ENCODE measurements at places on chromosomes 12 and 14.

DNA sequence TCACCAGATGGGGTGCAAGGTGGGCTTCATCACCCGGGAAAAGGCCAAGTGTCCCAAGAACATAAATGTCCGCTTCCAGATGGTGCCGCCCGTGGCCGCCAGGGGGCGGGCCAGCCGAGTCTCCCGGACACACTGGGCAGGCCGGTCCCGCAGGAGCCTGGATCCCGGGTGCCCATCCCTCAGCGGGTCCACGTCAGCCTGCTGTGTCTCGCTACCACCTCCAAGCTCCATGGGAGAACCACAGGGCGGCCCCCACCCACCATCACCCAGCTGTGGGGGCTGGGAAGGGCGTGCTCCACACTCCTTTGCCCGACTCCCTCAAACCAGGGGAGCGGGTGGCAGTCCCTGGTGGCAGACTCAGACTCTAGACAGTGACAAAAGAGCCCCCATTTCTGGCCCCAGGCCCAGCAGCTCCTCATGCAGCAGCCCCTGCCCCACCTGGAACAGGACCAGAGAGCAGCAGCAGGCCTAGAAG lies 22.0 kb upstream of the NUDT14 start:
- DNase-seq = peak; percentile 82

- no peak for DNase-seq
Measured at GRCh38 chr14:34426313-34427295, 35.4 kb downstream of the SPTSSA start.

GRCh38 chr12:19778797-19779196 lies 339.5 kb downstream of the AEBP2 start:
- DNase-seq = no peak

- DNase-seq = no peak
Measured at GRCh38 chr14:101103321-101103901, 199.9 kb upstream of the RTL1 start.

DNA sequence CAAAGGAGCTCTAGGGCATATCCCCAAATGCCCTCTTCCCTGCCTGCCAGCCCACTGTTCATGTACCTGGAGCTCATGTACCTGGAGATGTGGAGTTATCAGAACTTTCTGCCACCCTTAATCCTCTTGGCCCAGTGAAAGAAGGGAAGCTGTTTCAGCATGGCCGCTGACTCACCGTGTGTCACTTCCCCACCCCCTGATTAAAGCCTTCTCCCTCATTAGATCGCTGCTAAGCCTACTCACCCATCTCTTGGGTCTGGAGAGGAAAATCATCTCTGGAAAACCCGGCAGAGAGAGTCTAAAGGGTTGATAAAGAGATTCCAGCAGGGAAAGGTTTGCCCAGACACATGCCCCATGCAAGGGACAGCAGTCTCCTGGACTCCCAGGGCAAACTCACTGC lies 4.5 kb upstream of the LTBP2 start:
- no peak for DNase-seq

GRCh38 chr12:53780323-53780722 lies 28.5 kb upstream of the CISTR start:
- DNase-seq = no peak

DNA sequence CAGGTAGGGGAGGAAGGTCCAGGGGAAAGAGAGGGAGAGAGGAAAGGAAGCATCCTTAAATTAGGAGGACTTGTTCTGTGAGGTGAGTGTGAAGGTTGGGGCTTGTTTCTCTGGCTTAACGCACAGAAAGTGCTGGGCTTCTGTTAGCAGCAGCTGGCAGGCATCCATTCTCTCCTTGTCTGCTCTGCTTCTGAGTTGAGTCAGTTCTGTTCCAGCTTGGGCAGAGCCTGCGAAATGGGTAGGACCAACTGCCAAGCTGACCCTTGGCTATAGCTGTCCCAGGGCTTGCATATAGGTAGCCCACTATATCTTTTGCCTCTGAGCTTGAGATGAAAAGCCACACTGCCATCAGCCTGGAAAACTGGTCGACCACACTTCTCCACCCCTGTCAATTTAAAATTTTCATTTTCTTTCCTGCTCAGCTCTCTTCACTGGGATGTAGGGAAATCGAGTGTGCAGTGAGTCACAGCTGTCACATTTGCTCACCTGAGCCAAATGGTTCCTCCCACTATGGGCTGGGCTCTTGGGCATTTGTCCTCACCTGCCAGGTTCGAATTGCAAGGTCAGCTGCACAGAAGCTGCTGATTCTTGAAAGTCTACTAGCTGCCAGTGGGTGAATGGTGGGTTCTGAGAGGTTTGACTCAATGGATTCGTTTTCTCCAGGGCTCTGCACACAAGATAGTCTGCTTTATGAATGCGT lies 256.4 kb upstream of the PWP1 start:
- DNase-seq = no peak

GRCh38 chr14:31232081-31232480 lies 24.5 kb upstream of the HECTD1 start:
- no peak for DNase-seq

DNA sequence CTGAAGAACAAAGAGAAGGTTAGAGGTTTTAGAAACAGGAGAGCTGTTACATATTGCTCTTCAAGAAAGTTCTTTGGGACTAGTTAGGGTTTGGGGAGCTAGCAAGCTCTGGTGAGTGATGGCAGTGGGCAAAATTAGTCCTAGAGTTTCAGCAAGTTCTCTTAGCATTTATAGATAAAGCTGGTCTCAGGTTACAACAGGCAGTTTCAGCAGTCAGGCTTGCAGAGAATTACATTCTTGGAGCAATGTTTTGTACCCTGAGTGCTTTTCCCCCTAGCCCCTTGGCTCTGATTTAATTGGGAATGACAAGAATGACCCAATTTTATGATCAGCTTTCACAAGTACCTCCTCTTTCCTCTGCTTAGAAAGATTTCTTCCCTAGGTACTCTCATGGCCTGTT lies 21.4 kb upstream of the EID3 start:
- DNase-seq = no peak

DNA sequence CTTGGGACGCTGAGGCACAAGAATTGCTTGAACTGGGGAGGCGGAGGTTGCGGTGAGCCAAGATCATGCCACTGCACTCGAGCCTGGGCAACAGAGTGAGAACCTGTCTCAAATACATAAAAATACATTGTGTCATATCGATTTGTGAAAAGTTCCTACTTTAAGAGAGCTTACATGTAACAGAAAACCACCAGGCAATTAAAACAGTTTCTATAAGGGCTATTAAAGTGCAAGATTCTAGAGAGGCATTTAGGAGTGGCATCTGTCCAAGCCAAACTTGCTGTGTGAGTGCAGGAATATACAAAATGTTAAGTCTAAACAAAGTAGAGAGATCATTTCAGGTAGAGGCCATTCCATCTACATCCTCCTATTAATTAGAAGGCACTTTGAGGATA lies 1.7 kb upstream of the NEK9 start:
- no peak for DNase-seq

GRCh38 chr12:94650143-94651056 lies at the start of gene TMCC3:
TMCC3 (minus strand) TSS chr12:94650557; CDS start chr12:94650430, 127 bp downstream.
- DNase-seq = peak; percentile 66

GRCh38 chr14:103890052-103890371 lies 38.2 kb upstream of the TDRD9 start:
- no peak for DNase-seq

DNA sequence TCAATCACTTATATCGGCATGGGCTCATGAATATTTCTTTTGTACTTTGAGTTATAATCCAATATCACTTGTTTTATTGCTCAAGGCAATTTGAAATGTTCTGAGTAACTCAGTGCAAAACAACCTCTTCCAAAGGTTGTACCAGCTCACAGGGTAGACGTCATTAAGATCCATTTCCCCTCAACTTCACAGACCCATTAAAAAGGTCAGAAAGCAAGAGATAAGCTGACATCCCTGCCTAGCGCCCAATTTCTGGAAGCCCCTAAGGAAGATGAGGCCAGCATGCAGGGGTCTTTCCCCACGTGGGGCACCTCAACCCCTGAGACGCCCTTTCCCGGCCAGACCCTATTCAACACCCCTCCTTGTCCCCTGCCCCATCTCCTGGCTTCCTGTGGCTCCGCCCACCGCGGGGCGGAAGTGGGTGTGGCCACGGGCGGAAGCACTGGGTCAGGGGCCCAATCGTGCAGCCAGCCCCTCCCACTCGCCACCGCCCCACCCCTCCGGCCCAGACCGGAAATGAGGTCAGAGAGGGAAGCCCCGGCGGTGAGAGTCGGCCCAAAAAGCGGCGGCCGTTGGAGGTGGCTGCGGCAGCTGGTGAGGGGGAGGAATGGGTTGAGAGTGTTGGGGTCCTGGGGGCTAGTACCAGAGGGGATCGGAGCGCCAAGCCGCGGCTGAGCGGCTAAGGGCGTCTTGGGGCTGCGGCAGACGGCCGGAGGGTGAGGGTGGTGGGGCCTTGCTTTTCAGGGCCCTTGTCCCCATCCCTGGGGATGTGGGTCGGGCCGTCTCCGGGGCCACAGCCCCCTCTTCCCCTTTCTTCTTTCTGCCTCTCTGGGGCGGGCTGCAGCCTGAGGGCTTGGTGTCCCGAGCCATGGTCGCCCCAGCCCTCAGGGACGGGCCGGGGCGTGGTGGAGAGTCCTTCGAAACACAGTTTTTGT lies at the start of gene GPATCH2L:
GPATCH2L (plus strand) TSS at position 525 of the 935 bp plus-strand sequence. CDS start 2,442 bp downstream, outside the sequence.
- peak; percentile 96 for DNase-seq

DNA sequence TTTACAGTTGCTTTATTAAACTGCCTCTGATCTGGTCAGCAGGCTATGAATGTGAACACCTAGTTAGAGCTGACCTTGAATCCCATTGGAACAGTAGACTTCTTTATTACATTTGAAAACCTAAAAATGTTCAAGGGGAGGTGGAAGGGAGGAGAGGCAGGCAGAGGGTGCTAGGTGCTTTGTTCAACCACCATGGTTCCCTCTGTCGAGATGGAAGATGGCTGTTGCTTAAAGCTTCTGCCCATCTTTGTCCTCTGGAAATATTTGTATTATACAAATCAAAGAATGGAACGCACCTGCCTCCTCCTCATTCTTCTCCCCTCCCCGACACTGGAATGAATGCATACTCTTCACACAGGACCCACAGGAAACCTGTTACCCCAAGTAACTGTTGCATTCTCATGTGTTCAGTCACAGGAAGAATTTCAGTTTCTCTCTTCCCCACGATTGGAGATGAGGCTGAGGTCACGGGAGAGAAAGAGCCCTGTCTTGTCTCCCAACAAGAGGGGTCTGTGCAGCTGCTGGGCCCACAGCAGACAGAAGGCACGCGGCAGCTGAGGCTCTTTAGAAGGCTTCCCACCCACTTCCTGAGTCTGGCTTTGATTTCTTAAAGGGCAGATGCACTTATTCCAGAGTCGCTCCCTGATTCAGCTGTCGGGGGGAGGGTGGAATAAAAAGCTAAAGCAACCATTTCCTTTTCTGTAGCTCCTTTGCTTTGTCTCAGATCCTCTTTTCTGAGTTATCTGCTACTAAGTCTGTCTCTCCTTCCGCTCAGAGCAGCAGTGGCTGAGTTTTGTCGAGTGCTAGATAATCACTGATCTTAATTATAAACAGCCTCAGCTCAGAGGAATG lies 217.9 kb upstream of the BTG1 start:
- DNase-seq = peak; percentile 2

DNA sequence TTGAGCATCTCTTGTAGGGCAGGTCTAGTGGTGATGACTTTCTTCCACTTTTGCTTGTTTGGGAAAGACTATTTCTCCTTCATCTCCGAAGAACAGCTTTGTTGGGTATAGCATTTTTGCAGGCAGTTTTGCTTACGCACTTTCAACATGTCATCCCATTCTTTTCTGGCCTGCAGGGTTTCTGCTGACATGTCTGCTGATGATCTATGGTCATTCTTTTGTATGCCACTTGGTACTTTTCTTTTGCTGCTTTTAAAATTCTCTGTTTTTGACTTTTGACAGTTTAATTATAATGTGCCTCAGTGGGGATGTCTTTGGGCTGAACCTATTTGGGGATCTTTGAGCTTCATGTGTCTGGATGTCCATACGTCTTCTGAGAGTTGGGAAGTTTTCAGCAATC lies 78.2 kb downstream of the PTHLH start:
- DNase-seq = no peak

GRCh38 chr12:19298836-19299605 lies 140.3 kb upstream of the AEBP2 start:
- no peak for DNase-seq

DNA sequence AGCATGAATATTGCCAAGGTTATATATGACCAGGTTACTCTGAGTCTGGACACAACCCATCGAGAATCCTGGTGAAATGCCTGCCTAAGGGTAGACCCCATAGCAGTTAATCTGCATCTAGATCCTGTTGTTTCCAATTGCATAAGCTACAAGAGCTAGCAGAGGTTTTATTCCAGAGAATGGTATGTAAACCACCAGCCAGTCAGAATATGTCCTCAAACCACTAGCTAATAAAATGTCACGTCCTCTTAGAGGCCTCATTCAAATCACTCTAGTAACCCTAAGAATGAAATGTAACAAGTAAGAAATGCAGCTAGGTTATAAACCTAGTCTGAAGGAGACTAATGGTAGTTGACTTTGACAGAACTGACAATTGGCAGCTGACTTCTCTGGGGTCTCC lies 9.0 kb upstream of the YLPM1 start:
- DNase-seq = no peak

DNA sequence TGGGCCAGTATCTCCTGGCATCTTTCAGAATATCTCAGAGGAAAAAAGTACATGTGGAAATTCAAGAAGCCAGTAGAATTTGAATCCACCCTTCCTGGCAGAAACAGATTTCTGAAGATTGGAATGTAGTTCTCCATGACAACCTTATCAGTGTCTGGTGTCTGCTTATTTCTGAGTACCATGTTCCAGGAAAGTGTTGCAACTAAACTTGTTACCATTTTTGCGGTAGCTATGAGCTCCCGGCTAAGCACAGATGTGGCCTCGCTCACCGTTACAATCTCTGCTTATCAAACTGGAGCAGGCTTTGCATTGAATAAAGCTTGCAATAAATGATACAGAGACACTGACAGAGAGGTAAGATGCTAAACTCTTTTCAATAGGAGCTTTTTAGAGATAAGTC lies 13.0 kb upstream of the ITPR2 start:
- DNase-seq = no peak

DNA sequence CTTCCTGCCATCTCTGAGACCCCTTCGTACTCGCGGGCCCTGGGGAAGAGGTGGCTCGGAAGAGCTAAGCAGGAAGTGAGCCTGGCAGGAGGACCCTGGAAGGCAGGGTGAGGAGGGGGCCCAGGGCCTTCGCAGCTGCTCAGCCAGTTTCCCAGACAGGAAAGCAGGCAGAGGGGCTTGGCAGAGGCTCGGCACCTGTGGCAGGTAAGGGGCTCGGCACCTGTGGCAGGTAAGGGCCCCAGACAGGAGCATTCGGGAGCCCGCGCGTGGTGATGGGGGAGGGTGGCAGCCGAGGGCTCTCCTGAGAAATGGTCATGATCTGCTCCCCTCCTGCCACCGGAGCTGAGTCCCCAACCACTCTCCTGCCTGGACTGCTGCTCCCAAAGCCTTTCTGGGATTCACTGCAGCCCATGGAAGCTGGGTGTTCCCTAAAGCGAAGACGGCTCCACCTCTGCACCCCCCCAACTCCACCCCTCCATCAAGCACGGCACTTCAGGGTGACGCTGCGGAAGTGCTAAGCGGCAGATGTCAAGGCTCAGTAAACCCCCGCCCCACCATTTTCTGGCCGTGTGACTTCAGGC lies 63.2 kb downstream of the PRIMA1 start:
- no peak for DNase-seq

GRCh38 chr12:21183721-21184275 lies 52.8 kb downstream of the SLCO1B1 start:
- no peak for DNase-seq

Measured in GM23338 (cell line).